A549 treated with CORT108297 at 1 μM for 4 hours (cell line): ENCODE measurements at places on chromosomes 5 and 9. TPM values are rescaled to one million over a fixed set of nuclear protein-coding genes. Genes with fewer than 3 reads are reported as not detected.

The SCGB3A2 gene
- total RNA-seq = not detected in 5 replicates

The CA9 gene
- total RNA-seq = 4.2 to 7.9 TPM (median 7.3 TPM) in 5 replicates

The PCDHB13 gene
- total RNA-seq = 0.03 to 0.10 TPM (median 0.05 TPM) in 5 replicates

The NIPAL4 gene
- total RNA-seq = 9.8 to 14.0 TPM (median 11.7 TPM) in 5 replicates

The BRINP1 gene
- total RNA-seq = 0.11 to 0.18 TPM (median 0.13 TPM) in 5 replicates

The SV2C gene
- not detected in 5 replicates for total RNA-seq

The SYNPO gene
- total RNA-seq = 23.3 to 30.9 TPM (median 28.2 TPM) in 5 replicates

The FOXD4L4 gene
- total RNA-seq = 0.04 to 0.14 TPM (median 0.08 TPM) in 4 of 5 replicates, not detected in the other

The ZNF483 gene
- 0.66 to 0.92 TPM (median 0.83 TPM) in 5 replicates for total RNA-seq

The NEURL1B gene
- total RNA-seq = 2.5 to 3.9 TPM (median 3.3 TPM) in 5 replicates

The GAPT gene
- not detected in 5 replicates for total RNA-seq

The PCDHGA6 gene
- 0.13 to 0.27 TPM (median 0.22 TPM) in 5 replicates for total RNA-seq

The IFNA4 gene
- not detected in 5 replicates for total RNA-seq

The PCDHB3 gene
- 0.06 to 1.8 TPM (median 0.06 TPM) in 3 of 5 replicates, not detected in the others for total RNA-seq

The LCNL1 gene
- total RNA-seq = 0.03 to 0.06 TPM (median 0.05 TPM) in 4 of 5 replicates, not detected in the other

The CD180 gene
- total RNA-seq = 0.01 TPM in 1 of 5 replicates, not detected in the others

The PCDHGB4 gene
- total RNA-seq = 0.70 to 1.0 TPM (median 0.98 TPM) in 5 replicates

The ASTN2 gene
- 4.3 to 5.8 TPM (median 5.3 TPM) in 5 replicates for total RNA-seq

The ARHGEF37 gene
- total RNA-seq = 0.72 to 1.2 TPM (median 0.87 TPM) in 5 replicates

The ADAMTS19 gene
- not detected in 5 replicates for total RNA-seq

The F2R gene
- 37.1 to 56.0 TPM (median 52.0 TPM) in 5 replicates for total RNA-seq

The ANKRD31 gene
- total RNA-seq = 0.03 to 0.07 TPM (median 0.05 TPM) in 5 replicates

The BTNL8 gene
- not detected in 5 replicates for total RNA-seq

The PCDHB2 gene
- total RNA-seq = 3.1 to 6.7 TPM (median 3.8 TPM) in 5 replicates

The RFX3 gene
- 0.98 to 1.9 TPM (median 1.5 TPM) in 5 replicates for total RNA-seq

The STRBP gene
- 13.5 to 17.1 TPM (median 14.5 TPM) in 5 replicates for total RNA-seq

The PRRX2 gene
- 3.5 to 8.8 TPM (median 7.8 TPM) in 5 replicates for total RNA-seq
